Activated CD4-positive, alpha-beta T cell treated with anti-CD3 and anti-CD28 coated beads, Interleukin-2, amount 50 U/mL, for 48 hours (primary cell): ENCODE measurements at places on chromosomes 11 and 22.

DNA sequence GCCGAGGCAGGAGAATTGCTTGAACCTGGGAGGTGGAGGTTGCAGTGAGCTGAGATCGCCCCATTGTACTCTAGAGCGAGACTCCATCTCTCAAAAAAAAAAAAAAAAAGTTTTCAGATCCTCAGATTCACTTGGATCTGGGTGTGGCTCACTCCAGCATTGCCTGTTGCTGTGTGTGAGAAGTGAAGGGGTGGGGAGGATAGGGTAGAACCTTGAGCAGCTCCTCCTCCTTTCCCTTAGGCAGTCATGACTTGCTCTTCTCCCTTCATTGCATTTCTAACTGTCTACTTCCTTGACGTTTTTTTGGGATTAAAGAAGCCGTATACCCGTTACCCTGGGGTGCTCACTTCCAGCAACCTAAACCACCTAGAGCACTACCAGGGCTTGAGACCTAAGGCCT, 63.1 kb upstream of the YWHAH start:
- no peak for DNase-seq

DNA sequence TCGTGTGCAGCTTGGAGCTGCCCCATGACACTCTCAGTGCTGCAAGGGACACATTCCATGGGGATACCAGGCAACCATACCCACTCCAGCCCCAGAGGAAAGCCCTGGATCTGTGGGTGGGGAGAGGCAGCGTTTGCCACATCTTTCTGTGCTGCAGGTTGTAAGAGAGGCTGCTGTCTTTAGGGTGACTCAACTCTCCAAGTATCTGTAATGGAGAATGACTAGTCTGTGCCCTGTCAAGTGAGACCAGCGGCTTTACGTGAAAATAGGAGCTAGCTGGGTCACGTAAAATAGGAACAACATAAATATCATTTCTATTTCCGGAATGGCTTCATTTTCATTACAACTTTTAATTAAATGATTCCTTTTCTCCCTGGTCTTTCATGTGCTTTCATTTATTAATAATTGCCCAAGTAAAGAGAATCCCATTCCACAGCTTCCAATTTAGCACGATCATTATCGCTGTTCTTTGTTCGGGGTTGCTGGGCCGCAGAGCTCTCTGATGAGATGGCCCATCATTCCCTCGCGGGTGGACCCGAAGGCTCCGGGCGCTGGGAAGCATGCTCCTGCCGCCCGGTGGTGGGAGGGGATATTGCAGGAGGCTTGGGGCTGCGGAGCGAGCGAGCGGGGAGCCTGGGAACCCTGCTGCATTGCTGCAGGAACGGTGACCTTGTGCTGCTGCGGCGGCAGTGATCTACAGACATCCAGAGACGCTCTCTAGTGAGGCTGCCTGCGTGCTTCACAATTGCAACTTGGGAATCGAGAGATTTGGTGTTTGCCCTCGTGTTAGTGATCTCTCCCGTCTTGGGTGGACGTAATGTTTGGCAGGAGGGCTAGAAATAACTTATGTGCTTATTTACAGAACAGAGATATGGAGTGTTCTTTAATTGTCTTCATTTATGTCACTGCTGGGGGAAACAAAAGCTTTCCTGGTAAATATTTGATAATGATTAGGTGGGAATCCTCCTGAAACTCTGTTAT, 10.6 kb downstream of the SLC6A5 start:
- peak; percentile 75 for DNase-seq

DNA sequence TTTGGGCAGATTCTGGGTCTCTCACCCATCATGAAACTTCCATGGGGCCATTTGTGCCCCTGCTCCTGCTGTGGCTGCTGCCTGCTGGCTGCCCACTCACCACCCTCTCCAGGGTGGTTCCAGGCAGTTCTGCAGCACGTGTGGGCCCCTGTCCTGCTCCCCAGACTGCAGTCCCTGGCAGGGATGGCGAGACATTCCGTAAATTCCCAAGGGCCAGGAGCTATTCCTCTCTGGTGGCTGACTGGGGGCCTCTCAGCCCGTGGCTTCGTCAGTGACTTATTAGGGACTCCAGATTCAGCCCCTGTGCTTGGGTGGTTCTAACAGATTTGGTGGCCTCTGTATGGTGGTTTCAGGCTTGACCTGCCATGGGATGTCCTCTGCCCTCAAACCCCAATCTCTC, 3.9 kb upstream of the SLC22A8 start:
- DNase-seq: no peak

- DNase-seq: no peak
Measured at GRCh38 chr22:26949193-26949592, 291.8 kb downstream of the MIAT start.

- no peak for DNase-seq
Measured at GRCh38 chr22:24391836-24392217, 35.6 kb upstream of the ADORA2A start.

DNA sequence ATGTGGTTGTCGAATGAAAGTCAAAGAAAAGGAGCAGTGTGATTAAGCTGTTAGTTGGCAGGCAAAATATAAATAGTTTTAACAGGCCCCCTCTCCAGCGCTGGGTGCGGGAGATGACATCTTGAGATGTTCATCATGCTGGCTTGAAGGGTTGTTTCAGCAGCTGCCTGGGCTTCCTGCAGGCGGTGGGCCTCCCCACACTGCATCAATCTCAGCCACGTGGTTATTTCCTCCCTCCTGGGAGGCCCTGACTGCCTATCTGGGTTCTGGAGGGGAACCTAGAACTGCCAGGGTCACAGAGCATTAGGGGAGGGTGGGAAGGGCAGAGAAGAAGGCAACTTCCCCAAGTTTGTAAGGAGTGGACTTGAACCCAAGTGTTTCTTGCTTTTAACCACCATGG, 173.3 kb upstream of the SYT13 start:
- DNase-seq: no peak

DNA sequence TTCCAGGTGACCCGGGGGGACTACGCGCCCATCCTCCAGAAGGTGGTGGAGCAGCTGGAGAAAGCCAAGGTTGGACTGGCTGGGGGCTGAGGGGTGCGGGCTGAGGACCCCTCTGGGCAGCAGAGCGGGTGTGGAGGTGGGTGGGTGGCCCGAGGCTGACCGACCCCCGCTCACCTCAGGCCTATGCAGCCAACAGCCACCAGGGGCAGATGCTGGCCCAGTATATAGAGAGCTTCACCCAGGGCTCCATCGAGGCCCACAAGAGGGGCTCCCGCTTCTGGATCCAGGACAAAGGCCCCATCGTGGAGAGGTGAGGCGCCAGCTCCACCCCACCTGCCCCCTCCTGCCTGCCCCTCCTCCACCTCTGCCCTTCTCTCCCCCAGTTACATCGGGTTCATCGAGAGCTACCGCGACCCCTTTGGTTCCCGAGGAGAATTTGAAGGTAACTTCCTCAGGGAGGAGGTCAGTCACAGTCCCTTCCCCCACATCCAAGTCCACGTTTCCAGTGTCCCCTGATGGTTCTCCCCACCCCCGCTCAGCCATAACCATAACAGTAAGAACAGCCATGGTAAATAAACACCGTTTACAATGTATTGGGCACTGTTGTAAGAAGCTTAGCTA, 11.2 kb downstream of the DPP3 start:
- no peak for DNase-seq

- DNase-seq: no peak
Measured at GRCh38 chr11:15158351-15159015, 43.8 kb downstream of the INSC start.

DNA sequence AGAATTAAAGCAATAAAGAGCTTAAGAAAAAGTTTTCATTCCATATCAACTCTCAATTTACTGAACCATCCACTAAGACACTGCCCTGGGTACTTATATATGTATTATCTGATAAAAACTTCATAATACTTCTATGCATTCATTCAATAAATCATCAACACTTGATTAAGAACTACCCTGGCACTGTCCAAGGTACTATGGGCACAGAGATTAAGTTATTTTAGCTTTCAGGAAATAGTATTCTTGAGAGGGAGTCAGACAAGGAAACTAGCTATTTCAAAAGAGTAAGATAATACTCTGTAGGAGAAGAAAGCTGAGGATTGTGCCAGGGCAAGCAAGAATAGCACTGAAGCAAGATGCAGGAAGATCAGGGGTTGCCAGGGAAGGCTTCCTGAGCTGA, 640.8 kb downstream of the FAM181B start:
- no peak for DNase-seq

- no peak for DNase-seq
Measured at GRCh38 chr11:78833237-78833636, 258.6 kb upstream of the NARS2 start.

DNA sequence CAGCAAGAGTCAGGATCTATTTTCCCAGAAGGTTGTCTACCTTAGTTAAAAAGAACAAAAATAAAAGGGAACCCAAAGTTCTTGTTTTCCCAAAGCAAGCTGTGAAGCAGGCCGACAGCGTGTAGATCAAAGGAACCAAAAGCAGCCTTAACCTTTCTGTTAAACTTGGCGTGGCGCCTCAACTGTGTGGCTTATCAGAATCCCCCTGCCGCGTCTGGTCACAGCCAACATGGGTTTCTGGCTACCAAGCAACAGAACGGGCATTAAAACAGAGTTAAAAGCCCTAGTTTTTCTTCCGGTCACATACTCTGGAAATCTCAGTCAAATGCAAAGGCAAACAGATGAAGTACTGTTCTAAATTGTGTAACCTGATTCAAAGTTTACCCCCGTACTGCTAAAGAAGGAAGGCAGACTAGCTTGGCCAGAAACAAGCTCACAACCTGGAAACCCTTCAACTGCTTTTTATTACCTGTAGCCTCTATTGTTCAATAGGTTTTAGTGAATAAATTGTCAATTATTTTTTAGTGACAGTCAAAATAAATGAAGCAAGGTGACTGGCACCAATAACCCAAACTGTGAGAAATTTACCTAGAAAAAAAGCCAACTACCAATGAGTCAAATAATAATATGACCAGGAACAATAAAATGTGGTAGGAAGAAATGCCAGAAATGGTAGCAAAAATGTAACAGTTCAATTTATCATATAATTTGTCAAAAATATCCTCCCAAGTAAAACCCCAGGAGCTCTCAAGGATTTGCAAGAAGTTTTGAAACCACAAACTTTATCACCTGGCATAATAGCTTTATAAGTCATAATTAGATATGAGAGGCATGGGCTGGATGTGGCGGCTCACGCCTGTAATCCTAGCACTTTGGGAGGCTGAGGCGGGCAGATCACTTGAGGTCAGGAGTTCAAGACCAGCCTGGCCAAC, 21.4 kb downstream of the CHKA start:
- peak; percentile 24 for DNase-seq

GRCh38 chr11:64485074-64485473, 105.9 kb upstream of the SLC22A12 start:
- no peak for DNase-seq

DNA sequence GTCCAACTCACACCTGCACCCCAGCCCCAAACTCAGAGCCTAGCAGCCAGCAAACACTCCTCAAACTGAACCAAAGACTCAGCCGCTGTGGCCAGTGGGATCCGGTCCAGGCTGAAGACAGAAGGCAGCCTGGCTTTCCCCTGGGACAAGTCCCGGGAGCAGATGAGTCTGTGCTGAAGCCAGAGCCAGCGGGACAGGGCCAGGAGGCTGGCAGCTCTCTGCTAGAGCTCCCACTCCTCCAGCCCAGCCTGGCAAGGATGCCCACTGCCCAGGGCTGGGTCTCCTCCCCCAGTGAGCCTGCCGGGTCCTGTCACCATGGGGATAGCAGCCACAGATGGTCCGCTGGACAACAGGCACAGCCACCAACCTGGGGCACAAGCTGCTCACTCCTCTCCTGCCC, 42.9 kb upstream of the PRR5 start:
- no peak for DNase-seq

DNA sequence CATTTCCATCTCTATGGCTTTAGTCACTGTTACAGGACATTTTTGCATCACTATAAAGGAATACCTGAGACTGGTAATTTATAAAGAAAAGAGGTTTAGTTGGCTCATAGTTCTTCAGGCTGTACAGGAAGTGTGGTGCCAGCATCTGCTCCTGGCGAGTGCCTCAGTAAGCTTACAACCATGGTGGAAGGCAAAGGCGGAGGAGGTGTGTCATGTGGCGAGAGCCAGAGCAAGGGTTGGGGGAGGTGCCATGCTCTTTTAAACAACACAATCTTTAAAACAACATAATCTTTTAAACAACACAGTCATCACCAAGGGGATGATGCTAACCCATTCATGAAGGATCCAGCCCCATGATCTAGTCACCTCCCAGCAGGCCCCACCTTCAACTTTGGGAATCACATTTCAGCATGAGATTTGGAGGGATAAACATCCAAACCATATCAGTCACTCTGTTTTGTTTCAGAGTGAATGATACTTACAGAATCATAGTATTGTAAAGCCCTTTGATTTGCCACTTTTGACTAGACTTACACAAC, 103.3 kb downstream of the PDE3B start:
- DNase-seq: no peak

DNA sequence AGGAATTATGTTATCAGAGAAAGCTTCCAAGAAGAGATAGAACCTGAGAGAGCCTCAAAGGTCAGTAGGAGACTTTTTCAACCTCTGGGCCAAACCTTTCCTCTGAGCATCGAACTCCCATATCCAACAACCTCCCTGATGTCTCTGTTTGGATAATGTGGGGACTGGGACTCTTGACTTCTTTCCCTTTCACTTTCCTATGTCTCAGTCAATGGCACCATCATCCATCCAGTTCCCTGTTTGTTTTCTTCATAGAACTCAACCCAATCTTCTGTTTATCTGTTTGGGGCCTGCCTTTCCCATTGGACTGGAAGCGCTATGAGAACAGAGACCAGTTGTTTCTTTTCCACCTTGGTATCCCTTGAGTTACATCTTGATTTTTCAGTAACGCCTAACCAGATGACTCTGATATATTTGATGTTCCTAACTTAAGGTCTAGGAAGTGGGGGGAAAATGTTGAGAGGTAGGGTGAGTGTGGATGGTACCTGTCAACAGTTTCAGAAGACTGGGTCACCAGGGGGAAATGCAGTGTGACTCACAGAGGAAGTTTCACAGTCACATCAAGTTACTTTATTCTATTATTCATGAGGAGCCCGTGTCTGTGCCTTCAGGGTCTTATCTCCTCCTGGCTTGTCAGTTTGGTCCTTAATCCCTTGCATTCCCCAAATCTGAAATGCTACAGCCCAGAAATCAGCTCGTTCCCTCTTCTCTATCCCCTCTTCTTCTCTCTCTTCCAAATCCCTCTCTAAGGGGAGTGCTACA, 4.5 kb upstream of the KCNE3 start:
- DNase-seq: no peak

DNA sequence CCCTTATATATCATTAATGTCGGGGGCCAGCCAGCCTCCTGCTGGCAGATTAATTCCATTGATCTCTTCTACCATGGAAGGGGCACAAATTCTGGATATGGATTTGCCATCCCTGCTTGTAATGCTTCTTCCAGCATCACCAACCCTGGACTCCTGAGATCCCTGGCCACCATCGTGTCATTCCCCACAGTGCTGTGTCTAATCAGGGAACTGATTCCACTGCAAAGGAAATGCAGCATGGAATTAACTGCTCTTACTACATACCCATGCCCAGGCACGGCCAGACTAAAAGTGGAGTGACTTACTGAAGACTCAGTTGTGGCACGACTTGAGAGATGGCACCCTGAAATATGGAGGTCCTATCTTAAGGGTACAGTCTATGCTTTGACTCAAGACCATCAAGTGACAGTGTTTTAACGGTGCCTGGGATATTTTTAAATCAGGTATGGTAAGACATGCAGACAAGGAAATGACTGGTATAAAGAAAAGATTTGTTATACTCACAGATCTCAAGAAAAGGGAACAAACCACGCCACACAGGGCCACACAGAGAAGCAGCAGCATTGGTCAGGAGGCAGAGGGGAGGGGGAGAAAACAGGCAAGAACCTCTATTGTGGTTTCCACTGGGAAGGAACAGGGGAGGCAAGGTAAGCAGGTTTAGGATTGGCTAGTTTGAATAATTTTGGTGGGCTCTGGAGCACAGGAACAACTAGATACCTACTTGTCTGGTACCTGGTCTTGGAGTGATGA, 65.1 kb downstream of the IGLL5 start:
- DNase-seq: no peak

GRCh38 chr11:1531449-1532013, 40.5 kb downstream of the DUSP8 start:
- DNase-seq: no peak
